ENCODE measurements at places on chromosomes 6 and 20.

DNA sequence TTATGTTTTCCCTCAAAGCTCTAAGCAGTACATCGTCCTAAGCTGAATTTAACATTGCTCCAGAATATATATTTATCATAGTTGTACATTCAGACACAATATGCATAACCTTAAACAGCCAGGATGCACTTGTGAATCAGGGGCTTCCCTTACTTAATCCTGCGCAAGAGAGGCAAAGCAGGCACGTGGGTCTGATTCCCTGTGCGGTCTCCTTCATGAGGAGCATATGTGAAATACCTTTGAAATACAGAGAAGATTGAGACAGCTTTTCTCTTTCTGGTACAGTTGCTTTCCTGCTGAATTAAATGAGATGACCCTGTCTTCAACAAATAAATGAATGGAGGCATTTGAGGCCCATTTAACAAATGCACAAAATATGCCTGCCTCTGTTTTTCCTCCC, 1.5 kb downstream of the HTR1E start:
- no peak for DNase-seq

GRCh38 chr6:169805242-169805838, 53.9 kb downstream of the ERMARD start:
- no peak for DNase-seq

DNA sequence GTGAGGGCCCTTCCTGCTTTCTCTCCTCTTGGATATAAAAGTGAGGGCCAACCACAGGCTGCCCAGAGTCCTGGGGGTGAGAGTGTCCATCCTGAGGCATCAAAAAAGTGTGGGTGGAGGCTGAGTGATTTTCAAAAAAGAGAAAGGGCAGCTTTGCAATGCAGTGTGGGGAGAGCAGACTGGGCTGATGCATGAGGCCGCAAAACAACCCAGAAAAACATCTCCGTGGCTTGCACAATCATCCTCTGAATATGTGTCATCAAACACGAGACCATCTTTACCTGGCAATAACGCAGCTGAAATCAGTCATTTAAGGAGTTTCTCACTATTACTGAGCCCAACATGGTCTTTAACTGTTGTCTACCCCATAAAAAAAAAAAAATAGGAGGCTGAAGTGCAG, 191.2 kb upstream of the SOX4 start:
- DNase-seq: no peak

- DNase-seq: no peak
Measured at GRCh38 chr6:37540390-37540789, 40.7 kb upstream of the CCDC167 start.

GRCh38 chr6:100372326-100373091, 92.2 kb downstream of the SIM1 start:
- no peak for DNase-seq

DNA sequence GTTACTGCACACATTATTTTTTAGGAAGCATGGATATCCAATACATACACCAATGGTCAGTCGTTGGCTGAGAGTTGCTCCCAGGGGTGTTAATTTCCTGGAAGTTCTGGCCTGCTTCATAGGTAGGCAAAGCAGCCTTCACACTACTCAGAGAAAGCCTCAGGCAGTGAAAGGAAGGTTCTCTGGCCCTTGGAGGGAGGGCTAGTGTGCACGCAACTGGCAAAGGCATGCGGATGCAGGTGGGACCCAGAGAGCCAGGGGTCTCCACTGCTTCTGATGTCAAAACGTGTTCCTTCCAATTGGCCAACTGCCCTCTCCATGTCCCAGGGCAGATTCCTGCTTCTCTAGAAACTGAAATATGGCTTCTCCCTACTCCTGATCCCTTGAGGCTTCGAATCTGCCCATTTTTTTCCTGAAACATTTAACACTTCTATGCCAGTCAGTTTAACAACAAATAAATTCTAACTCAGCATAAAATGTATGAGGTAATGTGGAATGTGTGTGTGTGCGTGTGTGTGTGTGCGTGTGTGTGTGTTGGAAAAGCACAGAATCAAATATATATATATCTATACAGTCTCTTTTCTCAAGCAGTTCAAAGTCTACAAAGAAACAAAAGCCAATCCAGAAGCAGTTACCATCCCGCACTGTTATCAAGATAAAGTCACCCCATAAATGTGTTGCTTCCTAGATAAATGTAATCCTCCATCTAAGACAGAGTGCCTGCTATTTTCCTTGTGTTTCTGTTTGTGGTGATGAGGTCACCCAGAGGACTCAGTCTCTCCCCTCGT, 94.0 kb upstream of the HIVEP1 start:
- no peak for DNase-seq

GRCh38 chr20:4064144-4064909, 49.0 kb upstream of the RNF24 start:
- no peak for DNase-seq

- no peak for DNase-seq
Measured at GRCh38 chr20:37414224-37415035, 68.5 kb downstream of the SRC start.

GRCh38 chr6:157659536-157660271, 163.3 kb upstream of the SNX9 start:
- DNase-seq: no peak

DNA sequence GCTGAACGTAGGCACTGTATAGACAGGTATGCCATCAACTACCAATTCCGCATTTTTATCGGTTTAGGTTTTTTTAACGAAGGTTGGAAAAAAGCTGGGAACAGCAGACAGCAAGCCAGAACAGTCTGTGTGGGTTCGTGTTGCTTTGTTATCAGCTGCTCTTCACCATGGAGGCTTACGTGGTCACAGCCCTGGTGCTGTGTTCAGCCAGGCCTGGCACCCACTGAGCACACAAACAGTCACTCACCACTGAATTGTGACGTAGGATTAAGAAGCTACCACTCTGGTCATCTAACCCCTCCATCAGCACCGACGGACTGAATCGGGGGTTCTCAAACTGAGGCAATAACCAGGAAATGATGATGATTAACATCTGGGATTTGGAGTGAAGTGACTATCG, 13.2 kb downstream of the FAM210B start:
- no peak for DNase-seq

GRCh38 chr6:81515562-81516453, 236.7 kb downstream of the TENT5A start:
- no peak for DNase-seq

GRCh38 chr6:35007016-35007415, 118.0 kb downstream of the ANKS1A start:
- DNase-seq: no peak

DNA sequence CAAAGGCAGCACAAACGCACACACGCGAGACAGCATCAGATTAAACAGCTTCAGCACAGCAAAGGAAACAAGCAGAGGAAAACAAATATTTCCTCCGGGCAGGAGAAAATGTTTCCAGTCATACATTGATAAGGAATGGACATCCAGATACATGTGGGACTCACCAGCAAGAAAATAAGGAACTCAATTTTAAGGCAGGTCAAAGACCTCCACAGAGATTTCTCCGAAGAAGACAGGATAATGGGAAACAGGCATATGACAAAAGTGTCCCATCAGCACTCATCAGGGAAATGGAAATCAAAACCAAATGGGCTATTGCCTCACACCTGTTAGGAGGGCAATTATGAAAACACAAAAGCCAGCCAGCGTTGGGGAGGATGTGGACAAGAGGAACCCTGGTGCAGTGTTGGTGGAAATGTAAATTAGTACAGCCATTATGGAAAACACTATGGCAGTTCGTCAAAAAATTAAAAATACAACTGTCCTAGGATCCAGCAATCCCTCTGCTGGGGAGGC, 9.7 kb upstream of the SLCO4A1 start:
- no peak for DNase-seq

Measured in T-helper 17 cell (primary cell).